NCI-H460 (cell line): ENCODE measurements at places on chromosomes 1 and 21.

GRCh38 chr1:66489972-66490601 lies 43.9 kb upstream of the SGIP1 start:
- no peak for DNase-seq

DNA sequence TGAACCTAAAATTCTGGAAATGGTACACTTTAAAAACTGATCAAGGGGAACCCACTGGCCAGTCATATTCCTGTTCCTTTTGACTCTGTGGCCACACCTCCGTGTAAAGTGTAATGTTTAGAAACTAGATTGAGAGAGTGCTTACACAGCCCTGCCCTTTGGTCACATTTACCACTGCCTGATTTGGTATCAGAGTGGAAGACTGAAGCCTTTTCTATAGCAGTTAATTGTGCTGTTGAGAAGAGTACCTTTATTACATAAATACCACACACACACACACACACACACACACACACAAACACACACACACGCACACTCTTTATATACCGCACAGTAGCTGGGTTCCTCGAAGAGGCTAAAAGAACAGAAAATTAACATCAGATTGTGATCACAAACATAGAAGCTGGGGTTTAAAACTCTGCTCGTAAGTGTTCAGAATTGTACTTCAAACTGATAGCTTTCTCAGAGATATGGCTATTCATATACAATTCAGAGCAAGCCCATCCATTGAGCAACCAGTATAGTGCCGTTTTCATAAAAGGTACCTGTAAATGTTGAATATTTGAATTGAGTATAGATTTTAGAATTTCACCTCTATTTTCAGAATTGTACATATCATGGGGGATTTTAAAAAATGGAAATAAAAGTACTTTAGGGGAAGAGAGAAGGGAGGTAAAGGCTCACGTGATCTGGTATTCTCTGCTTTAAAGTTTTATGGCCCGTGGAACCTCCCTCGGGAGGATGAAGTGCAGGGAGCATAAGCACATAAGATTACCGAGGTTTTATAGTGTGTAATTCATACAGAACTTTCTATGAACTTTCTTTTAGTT lies 37.5 kb downstream of the CAMTA1 start:
- DNase-seq = no peak

- DNase-seq = no peak
Observed at GRCh38 chr1:5311634-5312292, 657.4 kb downstream of the AJAP1 start.

DNA sequence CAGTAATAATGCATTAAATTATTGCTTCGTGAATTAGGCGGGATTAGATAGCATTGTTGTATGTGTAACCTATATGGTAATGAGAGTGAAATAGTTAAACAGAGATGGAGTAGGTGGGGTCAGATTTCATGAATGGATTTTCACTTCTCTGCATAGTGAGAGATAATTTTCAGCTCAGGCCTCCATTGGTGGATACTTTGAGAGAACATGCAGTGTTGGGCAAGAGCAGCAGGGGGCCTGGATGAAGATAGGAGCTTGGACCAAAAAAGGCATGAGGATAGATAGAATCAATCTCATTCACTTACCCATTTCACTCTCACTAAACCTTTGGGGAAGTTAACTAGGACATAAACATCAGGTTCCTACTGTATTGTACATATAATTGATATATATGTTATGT lies 39.5 kb upstream of the C1orf87 start:
- no peak for DNase-seq

- no peak for DNase-seq
Observed at GRCh38 chr1:224042557-224043118, 71.3 kb upstream of the FBXO28 start.

GRCh38 chr1:248857201-248857600 lies 1.7 kb downstream of the ZNF692 start:
- DNase-seq = no peak

- no peak for DNase-seq
Observed at GRCh38 chr1:94608852-94609530, 67.4 kb upstream of the F3 start.

DNA sequence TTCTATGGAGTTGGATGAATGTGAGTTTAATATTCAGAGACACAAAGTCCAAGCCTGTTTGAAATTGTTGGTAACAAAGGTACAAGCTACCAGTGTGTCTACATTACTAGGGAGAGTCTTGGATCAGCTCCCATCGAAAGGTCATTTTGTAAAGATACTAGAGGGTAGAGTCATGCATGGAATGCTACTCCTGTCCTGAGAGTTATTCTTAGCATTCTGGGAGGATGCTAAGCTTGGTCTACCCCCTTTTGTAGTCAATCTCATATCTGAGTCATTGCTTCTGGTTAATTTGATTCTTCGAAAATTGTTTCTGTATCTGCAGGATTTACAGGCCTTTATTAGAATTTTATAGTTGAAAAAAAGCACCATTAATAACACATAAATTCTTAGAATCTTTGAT lies 240.2 kb downstream of the ST6GALNAC3 start:
- no peak for DNase-seq

GRCh38 chr1:241972703-241973369 lies 15.3 kb downstream of the BECN2 start:
- no peak for DNase-seq

GRCh38 chr21:31382060-31382459 lies 38.0 kb upstream of the TIAM1 start:
- DNase-seq = no peak

DNA sequence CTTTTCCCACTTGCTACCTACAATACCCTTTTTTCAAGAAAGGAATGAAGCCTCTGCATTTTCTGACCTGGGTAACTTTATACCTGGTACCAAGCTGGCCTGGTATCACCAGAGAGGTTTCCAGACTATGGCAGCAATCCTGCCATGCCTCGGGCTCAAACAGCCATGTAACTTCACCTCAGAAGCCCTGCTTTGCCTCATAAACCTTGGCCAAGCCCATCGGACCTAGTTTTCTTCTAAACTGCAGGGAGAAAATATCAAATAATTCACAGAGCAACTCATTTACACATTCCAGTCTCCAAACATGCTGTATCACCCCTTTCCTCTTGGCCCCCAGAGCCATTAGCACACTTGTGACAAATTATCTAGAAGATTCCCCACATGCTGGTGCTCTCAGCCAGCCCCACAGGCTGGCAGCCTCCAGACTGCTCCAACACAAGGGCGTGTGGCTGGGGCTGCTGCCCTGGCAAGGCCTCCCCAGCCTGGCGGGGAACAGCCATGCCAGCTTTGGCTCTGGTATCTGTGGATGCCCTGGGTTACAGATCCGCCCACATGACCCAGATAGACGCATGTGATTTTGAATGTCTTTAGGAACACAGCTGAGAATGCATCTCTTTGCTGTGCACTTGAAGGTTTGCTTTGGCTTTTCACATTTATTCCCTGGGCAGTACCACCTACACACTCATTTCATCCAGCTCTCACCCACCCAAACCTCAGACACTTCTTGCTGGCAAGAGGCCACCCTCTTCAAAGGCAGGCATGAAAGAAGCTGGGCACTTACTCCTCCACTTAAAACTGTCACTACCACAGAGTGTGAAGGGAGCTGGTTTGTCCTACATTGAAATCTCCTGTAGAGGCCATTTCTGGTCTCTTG lies 70.0 kb upstream of the BCAR3 start:
- no peak for DNase-seq

DNA sequence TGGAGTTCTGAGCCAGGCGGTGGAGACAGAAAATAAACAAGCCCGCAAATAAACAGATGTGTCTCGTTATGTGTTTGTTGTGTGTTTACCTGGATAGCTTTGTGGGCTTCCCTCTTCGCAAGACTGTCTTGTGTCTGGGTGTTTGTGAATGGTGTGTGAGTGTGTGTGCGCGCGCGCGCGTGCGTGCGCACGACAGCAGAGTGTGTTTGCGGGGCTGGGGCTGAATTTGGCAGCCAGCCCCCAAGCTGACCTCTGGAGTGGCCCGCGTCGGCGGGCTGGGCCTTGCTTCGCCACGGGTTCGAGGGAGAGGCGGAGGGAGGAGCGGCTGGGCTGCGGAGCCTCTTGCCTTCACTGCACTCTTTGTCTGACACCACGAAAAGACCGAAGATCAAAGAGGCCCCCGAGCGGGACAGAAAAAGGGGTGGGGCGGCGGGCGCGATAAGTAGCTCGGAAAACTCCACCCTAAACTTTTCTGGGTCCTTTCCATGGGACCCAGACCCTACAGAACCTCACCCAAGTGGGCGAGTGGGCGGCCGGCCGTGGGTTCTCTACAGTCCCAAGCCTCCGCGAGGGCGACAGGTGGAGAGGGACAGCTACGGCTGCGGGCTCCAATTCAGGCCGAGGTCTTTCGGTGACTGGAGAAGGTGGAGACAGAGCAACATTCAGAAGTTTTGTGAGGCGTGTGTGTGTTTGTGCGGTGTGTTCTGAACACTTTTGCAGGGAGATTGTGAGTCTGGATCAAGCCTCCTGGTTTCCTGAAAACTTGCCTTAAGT lies 14.5 kb downstream of the PAX7 start:
- no peak for DNase-seq
